ENCODE measurements at places on chromosomes 1 and 21. TPM values are rescaled to one million over a fixed set of nuclear protein-coding genes. Genes with fewer than 3 reads are reported as not detected.

FAM131C gene
- 0.53 TPM for total RNA-seq

NPR1 gene
- total RNA-seq: 1.2 TPM

KCNC4 gene
- 1.1 TPM for total RNA-seq

SPOCD1 gene
- total RNA-seq: 43.3 TPM

GPR52 gene
- 0.92 TPM for total RNA-seq

B3GALT2 gene
- 0.25 TPM for total RNA-seq
